ENCODE measurements at places on chromosomes 12 and 14.

- no peak for DNase-seq
Observed at GRCh38 chr12:56205445-56205844, 16.2 kb upstream of the SMARCC2 start.

GRCh38 chr12:93167841-93168492 is 209.8 kb upstream of the NUDT4 start:
- no peak for DNase-seq

GRCh38 chr14:94775871-94776210 is 5.9 kb upstream of the GSC start:
- DNase-seq = no peak

DNA sequence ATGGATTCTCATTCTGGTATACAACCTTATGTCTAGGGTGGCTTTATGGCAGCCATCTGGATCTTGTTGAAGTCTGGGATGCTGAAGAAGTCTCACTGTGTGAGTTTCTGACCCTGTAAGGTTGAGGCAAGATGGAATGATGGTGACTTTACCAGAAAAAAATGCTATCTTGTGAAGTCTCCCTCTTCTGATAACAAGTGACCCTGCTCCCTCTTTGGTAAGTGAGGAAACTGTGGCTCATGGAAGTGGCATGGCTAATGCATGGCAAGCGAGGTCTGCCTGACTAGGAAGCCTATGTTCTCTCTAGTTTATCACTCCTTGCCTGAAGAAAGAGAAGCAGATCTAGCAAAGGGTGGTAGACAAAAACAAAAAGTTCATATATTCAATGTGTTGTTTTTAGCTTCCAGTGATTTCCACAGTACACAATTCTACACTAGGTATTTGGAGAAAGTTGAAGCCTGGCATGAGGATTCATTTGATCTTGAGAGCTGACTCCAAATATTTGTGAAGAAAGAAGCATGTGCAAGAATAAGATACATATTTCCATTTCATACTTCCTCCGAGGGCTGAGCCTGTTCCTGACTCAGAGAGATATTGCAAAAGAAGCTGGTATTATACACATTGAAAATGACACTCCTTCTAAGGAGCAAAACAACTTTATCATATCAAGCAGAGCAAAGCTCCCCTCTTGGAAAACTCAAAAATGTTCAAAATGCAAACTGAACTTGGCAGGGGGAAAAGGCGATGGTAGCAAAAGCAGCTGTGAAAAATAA is 63.6 kb downstream of the HELB start:
- no peak for DNase-seq

DNA sequence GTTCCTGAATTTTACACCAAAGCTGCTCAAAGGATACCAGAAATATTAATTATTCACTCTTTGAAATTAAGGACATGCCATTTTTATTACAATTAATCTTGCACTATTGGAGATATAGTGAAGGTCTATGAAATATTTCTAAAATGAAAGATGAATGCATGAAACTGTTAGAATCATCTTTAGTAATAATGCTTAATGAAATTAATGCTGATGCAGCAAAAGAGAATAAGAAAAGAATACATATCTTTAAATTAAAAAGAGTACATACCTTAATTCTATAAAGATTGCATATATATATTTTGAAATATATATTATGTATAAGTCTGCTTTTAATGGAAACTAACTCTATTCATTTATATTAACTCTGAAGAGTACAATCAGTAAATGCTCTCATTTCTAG is 236.0 kb downstream of the ALX1 start:
- no peak for DNase-seq

DNA sequence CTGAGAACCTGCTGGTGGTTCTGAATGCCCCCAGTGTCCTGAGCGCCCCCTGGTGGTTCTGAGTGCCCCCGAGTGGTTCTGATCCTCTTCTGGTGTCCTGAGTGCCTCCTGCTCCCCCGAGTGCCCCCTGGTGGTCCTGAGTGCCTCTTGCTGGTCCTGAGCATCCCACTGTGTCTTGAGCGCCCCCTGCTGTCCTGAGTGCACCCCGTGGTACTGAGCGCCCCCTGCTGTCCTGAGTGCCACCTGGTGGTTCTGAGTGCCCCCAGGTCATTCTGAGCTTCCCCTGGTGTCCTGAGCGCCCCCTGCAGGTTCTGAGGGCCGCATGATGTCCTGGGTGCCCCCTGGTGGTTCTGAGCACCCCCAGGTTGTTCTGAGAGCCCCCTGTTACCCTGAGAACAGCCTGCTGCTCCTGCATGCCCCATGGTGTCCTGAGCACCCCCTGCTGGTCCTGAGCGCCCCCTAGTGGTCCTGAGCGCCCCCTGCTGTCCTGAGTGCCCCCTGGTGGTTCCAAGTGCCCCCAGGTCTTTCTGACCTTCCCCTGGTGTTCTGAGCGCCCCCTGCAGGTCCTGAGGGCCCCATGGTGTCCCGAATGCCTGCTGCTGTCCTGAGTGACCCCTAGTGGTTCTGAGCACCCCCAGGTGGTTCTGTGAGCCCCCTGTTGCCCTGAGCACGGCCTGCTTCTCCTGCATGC is 1165.4 kb downstream of the TMEM121 start:
- DNase-seq = no peak

DNA sequence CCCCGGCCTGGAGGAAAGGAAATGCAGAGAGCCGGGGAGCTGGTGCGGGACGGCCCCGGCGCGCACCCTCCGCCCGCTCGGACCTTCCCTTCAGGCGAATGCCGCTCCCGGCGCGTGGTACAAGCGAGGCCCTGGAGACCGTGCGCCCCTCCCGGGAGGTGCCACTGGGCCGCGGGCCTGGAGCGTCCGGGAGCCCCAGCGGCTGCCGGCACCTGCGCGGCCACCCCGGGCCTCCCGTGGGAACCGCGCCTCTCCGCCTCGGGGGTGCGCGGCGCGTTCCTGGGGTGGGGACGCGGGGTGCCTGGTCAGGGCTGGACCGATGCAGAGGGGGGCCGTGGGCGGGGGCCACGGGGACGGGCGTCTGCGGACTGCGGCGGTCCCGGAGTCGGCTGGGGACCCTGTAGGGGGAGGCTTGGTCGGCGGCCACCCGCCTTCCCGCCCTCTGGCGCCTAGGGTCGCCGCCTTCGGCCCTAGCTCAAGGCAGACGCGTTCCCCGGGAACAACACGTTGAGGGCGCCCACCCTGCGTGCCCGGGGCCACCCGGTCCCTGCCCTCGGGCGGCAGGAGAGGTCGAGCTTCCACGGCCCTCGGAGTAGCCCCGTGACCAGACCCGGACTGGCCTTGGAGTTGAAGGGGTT is 599 bp downstream of the PAPLN start:
- no peak for DNase-seq

DNA sequence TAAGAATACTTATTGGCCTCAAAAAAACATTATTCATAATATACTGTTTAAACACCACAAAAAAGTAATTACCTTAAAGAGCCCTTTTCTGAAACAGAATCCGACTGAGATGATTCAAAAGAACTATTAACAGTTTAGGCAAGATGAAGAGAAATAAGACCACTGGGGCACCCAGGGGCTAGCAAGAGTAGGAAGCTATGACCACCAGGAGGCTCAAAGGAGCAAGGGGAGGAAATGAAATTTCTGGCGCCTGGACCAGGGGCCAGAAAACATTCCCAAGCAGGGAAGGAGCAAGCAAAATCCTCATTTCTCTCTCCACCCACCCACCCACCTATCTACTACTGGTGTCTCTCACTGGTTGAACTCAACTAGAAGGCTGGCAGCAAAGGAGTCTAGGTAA is 6.3 kb upstream of the DCAF4 start:
- no peak for DNase-seq

- no peak for DNase-seq
Observed at GRCh38 chr12:111557271-111558106, 41.6 kb downstream of the ATXN2 start.

DNA sequence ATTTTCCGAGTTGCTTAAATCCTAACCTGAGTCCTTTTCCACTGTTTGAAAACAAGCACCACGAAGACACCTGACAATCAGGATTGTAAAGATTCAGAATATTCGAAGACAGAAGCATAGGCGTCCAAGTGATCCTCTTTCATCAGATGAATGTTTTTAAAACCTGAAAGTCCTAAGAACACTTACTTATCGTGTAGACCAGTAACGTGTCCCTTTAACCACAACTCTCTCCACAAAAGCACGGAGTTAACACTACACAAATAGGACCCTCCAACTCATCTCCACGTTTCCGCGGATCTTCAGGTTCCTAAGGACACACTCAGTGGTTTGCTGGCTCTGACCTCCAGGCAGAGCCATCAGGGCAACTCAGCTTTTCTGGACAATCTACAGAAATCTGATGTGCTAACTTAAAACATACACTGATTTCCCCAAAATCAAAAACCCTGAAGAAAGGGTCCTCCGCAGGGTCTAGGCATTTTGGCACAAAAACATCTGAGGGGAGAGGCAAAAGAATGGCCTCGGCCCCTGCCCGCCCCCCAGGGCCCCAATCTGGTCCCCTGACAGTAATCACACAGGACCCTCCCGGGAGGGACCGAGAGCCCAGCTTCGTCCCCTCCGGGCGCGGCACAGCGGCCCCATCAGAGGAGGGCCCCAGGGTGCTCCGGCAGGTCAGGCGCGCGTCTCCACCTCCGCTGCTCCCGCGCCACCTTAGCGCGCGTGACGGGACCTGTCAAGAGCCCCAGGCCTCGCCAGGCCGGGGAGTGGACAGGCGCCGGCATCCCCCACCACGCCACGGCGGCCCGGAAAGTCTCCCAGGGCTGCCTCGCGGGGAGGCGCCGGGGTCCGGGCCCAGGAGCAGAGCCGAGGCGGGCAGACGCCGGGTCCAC is 925 bp downstream of the DICER1 start:
- no peak for DNase-seq

GRCh38 chr14:70894868-70895267 is 12.4 kb upstream of the PCNX1 start:
- no peak for DNase-seq

- peak; percentile 83 for DNase-seq
Observed at GRCh38 chr12:76962099-76962498, 83.3 kb upstream of the CSRP2 start.

DNA sequence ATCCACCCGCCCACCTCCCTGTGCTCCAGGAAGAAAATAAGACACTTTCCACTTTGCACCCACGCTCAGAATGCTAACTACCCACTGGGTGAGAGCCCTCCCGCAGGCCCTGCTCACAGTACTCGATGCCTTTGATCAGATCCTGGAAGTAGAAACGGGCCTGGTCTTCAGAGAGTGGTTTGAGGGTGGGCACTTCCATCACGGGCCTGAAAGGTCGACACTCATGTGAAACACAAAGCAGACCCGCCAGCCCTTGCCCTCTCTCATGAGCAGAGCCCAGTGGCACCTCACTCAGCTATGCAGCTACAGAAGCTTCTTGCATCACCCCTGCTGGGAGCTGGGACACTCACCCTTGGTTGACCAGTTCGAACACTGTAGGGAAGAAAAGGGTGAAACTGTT is 41.1 kb downstream of the CAMKK2 start:
- no peak for DNase-seq

DNA sequence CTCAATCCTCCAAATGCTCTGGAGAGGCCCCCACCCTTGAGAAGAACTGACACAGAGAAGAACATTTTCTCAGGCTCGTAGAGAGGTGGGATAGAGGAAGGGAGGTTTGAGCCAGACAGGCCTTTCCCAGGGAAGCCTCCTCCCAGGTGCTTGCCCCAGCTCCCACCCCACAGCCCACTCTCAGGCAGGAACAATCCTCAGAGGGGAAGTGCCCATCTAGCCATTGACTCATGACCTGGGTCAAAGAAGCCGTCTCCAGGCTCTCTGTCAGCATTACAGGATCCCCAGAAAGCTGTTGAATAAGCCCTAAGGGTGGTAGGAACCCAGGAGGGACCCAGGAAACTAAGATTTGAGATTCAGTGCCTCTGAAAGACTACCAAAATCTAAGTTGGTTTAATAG is 3.8 kb downstream of the AQP6 start:
- no peak for DNase-seq

GRCh38 chr14:55254581-55254980 is 16.6 kb upstream of the FBXO34 start:
- no peak for DNase-seq

DNA sequence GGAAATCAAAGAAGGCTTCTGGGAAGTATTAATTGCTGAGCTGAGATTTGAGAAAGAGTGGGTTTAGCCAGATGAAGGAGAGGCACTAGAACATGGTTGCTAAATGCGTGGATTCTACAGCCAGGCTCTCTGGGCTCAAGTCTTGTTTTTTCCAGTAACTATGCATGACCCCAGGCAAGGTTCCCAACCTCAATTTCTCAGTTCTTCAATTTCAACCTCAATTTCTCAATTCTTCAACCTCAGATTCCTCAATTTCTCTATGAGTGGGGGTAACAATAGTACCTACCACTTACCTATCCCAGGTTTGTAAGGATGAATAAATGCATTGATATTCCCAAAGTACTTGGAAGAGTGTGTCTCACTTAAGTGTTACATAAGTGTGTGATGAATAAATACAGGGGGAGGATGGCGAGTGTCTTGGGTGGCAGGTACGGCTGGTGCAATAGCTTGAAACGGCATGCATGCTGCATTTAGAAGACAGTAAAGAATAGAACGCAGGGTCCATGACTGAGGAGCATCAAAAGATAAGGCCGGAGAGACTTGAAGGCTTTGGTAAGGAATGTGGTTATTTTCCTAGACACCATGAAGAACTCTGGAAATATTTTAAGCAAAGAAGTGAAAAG is 149.1 kb upstream of the ATP2B1 start:
- DNase-seq = no peak

DNA sequence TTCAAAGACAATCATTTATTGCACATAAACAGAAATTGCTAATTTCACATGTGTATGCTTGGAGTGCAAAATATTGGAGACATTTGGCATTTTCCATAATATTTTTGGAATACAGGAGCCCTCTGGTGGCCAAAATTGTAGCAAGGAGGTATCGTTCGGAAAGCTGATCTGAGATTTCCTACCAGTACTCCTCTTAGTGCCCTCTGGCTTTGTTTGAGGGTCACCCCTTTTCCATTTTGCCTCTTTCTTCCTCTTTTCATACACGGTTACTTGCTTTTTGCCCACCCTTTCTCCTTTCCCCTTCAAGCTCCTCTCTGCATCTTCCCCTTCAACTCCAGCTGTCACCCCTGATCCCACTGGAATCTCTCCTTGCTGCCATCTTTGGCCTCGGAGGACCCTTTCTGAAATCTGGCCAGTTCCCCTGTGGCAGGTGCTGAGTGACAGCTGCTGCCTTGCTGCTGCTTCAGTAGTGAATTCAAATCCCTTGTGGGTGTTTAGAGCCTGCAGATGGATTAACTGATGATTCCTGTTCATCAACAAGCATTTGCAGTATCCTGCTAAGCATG is 164.6 kb upstream of the PARP11 start:
- peak; percentile 40 for DNase-seq

GRCh38 chr12:120227233-120228040 is 26.5 kb upstream of the RPLP0 start:
- no peak for DNase-seq

- DNase-seq = no peak
Observed at GRCh38 chr12:132807295-132808092, 21.2 kb downstream of the GOLGA3 start.

GRCh38 chr12:118166946-118167345 is 31.0 kb downstream of the PEBP1 start:
- no peak for DNase-seq
